ENCODE measurements at places on chromosomes 13 and 19.

GRCh38 chr19:4310247-4311121, 6.1 kb downstream of the FSD1 start:
- DNase-seq, result no peak

GRCh38 chr13:111370570-111371535, 50.4 kb downstream of the TEX29 start:
- no peak for DNase-seq

DNA sequence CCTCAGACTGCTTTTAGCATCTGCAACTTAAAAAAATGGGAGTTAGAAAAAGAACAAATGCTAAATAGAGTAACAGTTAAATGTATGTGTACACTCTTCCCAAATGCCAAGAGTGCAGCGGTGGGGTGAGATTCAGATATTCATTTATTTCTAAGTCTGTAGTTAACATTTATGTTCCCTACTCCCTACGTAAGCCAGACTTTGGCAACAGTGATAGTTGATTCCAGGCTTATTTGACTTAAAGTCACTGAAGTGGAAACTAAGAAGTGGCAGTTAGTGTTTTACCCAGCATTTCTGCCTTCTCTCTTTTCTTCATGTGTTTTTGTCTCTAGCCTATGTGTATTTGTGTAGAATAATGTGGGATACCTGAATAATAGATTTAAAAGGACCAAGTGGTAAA, 4.5 kb downstream of the MIR17HG start:
- DNase-seq, result no peak

DNA sequence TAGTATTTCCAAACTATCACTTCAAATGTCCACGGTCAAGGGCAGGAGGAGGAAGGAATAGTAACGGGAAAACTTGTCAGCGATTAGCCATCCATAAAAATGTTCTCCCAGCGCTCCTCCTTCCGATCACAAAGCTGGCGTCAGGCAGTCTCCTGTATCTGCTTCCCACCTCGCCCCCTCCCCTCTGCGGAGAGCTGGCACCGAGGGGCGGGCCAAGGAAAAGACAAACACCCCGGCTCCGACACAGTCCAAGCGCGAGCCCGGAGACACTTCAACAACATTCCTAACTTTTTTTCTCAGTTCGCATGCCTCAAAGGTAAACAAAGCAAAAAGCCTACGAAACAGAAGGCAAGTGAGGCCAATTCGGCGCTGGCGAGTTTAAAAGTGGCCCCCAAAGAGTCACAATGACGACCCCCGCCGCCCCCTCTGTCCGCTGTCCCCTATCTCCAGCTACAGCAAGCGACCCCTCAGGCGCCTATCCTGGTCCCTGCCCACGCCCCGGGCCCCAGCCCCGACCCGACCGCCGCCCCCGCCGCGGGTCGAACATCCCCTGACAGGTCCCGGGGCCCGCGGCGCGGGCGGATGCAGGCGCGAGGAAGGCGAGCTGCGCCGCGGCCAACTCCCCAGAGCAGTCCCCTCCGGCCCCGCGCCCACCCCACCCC, 736 bp downstream of the SMAD9 start:
- DNase-seq, result no peak

DNA sequence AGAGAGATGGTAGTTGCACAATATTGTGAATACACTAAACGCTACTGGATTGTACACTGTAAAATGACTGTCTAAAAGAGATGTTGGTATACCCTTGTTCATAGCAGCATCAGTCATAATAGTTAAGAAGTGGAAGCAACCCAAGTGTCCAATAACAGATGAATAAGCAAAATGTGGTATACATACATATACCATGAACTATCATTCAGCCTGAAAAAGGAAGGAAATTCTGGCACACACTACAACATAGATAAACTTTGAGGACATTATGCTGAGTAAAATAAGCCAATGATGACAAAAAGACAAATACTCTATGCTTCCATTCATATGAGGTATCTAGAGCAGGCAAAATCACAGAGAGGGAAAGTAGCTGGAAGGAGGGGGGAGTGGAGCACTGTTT, 16.0 kb downstream of the DZIP1 start:
- no peak for DNase-seq

- DNase-seq, result no peak
These were observed 179.3 kb downstream of the ZIC5 start for GRCh38 chr13:99792079-99792921.

GRCh38 chr13:34808649-34809048, 133.4 kb upstream of the NBEA start:
- no peak for DNase-seq

- peak; percentile 66 for DNase-seq
These were observed 40.8 kb upstream of the ISYNA1 start for GRCh38 chr19:18478545-18479311.

GRCh38 chr13:31790992-31791391, 51.7 kb downstream of the RXFP2 start:
- DNase-seq, result no peak

DNA sequence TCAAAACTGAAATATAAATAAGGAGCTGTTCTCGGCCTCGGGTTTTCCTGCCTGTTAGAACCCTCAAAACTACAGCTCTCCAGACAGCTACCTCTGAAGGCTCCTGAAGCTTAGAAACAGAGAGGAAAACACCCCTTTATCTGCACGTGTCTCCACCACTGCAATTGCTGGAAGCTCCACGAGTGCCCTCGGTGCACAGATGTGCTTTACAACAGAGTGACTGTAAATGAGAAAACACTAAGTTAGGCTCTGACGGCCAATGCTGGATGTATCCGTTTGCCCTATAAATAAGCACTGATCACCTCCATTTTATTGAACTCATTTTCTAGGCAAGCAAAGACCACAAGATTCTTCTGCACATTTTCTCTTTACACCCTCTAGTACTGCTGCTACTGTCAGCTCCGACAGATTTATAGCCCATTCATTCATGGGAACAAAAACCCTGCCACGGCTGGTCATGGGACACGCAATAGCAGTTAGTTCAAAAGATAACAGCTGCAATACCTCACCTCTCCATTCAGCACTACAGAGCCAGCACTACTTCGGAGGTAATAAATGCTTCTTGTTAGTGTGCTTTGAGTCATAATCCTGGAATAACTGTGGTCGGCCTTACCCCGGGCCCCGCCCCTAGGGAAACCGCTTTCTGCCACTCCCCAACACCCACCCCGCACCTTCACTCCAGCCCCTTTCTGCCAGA, 241.1 kb upstream of the ZNF507 start:
- DNase-seq, result no peak

DNA sequence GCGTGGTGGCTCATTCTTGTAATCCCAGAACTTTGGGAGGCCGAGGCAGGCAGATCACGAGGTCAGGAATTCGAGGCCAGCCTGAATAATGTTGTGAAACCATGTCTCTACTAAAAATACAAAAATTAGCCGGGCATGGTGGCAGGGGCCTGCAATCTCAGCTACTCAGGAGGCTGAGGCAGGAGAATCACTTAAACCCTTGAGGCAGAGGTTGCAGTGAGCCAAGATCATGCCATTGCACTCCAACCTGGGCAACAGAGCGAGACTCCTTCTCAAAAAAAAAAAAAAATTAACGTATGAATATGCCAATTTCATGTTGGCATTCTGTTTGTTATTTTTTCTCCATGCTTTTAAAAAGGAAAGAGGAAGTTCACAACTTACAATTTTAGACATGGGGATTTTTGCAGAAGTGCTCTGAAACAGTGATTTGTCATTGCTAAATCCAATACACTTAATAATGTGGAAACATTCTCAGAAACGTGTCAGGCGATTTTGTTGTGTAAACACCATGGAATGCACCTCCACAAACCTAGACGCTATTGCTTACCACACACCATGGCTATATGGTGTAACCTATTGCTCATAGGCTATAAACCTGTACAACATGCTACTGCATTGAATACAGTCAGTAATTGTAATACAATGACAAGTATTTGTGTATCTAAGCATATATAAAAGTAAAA, 115.9 kb upstream of the PCDH20 start:
- DNase-seq, result no peak

- no peak for DNase-seq
These were observed 7.2 kb upstream of the PABPC3 start for GRCh38 chr13:25088562-25089221.

DNA sequence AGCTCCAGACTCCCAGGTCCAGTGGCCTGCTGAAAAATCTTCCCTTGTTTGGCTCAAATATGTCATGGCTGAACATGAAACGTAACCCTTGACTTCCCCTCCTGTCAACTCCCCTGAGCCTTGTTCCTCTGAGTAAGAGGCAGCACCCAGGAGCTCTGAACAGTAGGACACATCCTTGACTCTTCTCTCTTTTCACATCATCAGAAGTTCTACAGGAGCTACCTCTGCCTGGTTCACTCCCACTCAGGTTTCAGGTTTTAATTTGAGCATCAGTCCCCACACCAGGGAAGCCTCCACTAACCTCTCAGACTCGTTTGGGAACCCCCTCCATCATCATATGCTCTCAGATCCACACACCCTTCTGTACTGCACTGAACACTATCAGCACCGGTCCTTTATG, 30.3 kb downstream of the ZNF823 start:
- no peak for DNase-seq

GRCh38 chr19:38228005-38228377, 4.0 kb upstream of the DPF1 start:
- DNase-seq, result no peak

DNA sequence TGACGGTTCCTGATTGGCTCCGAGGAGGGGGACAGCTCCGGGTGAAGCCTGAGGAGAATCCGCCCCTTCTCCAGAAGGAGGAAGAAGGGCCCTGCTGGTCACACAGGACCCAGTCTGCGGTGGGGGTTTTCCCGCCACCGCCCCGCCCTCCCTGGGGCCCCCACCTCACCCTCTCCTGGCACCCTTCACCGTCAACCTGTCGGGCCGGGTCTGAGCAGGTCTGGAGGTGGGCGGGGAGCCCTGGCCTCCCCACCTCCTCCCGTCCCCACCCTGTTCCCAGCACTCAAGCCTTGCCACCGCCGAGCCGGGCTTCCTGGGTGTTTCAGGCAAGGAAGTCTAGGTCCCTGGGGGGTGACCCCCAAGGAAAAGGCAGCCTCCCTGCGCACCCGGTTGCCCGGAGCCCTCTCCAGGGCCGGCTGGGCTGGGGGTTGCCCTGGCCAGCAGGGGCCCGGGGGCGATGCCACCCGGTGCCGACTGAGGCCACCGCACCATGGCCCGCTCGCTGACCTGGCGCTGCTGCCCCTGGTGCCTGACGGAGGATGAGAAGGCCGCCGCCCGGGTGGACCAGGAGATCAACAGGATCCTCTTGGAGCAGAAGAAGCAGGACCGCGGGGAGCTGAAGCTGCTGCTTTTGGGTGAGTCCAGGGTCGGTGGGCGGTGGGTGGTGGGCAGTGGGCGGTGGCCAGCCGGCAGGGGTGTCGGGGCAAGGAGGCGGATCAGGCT, at the start of gene GNA15:
Gene GNA15 (plus strand): TSS at position 73 of the 723 bp plus-strand sequence. CDS start 418 bp downstream, at position 491.
- no peak for DNase-seq

- no peak for DNase-seq
These were observed 246.9 kb upstream of the PRR20A start for GRCh38 chr13:56893843-56894242.

- no peak for DNase-seq
These were observed 56.1 kb downstream of the CDK8 start for GRCh38 chr13:26310003-26310402.

DNA sequence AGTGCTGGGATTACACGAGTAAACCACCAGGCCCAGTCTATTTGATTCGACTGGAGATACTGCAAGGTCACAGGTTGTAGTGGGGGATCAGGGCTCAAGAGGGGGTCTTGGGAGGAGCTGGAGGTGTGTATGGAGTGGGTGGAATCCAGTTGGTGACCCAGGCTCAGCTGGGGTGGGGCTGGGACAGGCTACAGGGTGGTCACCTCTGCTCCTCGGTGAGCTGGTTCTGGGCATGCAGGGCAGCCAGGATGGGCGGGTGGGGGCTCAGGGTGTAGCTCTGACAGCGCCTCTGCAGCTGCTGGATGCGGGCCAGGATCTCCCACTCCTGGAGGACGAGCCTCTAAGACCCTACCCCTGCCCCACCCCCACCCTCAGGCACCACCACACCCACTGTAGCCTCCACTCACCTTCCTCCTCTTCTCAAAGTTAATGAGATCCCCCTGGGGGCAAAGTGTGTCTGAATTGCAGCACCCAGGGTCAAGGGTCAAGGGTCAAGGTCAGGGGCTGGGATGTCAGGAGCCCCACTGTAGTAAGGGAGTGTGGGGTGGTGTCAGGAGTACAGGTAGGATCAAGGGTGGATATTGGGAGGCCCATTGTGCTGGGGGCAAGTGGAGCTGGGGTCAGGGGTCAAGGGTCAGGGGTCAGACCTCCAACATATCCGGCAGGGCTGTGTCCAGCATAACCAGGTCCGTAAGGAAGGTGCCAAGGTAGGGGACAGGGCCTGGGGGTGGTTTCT, 17.1 kb downstream of the RGL3 start:
- DNase-seq, result no peak

DNA sequence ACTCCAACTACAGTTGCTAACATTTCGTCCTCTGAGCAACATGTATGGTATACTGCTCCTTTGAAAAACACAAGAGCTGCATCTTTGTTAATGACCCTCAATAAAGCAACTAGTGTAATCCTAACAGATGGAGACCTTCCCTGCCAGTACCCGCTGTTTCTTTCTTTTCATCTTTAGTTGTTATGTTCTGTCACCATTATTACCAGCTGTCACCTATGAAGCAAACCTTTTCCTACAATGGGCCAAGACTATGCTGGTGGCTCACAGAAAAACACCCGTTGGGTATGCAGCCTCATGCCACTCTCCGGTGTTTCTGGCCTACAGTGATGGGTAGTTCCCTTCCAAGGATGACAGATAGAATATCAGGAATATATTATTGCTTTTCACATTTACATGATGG, 29.7 kb upstream of the CYSLTR2 start:
- DNase-seq, result no peak

DNA sequence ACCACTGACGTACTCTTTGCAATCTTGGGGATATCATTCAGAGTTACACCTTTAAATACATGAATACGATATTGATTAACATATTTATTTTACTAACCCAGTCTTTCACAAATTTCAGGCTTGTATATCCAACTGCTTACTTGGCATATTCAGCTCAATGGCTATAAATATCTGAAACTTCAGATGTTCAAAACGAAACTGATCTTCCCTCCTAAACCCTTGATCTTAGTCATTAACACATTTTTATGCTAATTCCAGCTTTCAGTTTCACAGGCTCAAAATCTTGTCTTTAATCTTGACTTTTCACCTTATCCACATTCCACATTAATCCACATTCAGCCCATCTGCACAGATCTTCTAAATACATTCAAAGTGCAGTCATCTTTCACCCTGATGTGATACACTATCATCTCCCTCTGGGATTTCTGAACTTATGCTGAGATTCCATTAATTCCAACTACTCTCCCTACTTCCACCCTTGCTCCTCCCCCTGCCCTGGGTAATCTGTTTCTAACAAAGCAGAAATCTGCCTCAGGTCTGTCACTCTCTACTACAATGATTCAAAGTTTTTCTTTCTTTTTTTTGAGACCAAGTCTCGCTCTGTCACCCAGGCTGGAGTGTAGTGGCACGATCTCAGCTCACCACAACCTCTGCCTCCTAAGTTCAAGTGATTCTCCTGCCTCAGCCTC, 387.2 kb downstream of the GPC5 start:
- DNase-seq, result no peak

GRCh38 chr13:103275081-103275480, 208.9 kb upstream of the SLC10A2 start:
- no peak for DNase-seq

GRCh38 chr19:35341565-35342225, 6.0 kb upstream of the FFAR1 start:
- no peak for DNase-seq

GRCh38 chr19:18961767-18962620, 21.0 kb upstream of the HOMER3 start:
- no peak for DNase-seq

- DNase-seq, result no peak
These were observed 32.8 kb upstream of the URI1 start for GRCh38 chr19:29908963-29909944.

- DNase-seq, result no peak
These were observed 187.2 kb downstream of the ITGBL1 start for GRCh38 chr13:101639711-101640110.

- no peak for DNase-seq
These were observed 16.2 kb downstream of the NUFIP1 start for GRCh38 chr13:44972956-44973581.

Measured in CD8-positive, alpha-beta memory T cell (primary cell).